Activated T-helper 1 cell treated with anti-CD3 and anti-CD28 coated beads, Interleukin-2, amount 50 U/mL, for 16 hours (primary cell): ENCODE measurements at places on chromosomes 4 and X.

DNA sequence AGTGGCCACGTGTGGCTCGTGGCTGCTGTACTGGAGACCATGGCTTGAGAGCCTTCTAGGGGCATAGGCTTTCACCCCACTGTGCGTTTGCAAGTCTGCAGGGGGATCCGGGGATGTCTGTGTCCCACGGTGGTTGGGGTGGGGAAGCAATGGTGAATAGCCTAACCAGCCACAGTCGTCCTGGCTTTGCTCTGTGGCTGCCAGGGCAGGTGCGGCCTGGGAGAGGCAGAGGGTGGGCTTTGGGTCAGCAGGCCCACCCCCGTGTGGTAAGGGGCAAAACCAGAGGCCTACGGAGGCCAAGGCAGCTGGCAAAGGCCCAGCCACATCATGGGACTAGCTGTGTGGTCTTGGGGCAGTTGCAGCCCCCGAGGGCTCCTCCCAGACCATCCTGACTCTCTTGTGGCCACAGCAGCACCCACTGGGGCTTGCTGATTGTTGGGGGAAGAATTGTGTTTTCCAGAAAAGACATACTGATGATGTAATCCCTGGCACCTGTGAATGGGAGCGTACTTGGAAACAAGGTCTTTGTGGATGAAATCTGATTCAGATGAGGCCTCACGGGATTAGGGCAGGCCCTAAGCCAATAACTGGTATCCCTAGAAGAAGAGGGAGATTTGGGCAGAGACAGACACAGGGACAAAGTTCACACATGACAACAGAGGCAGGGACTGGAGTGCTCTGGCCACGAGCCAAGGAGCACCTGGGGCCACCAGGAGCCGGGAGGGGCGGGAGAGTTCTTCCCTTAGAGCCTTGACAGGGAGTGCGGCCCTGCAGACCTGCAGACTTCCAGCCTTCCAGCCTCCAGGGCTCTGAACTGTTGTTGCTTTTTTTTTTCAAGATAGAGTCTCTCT, 2.9 kb downstream of the CPZ start:
- DNase-seq = no peak

DNA sequence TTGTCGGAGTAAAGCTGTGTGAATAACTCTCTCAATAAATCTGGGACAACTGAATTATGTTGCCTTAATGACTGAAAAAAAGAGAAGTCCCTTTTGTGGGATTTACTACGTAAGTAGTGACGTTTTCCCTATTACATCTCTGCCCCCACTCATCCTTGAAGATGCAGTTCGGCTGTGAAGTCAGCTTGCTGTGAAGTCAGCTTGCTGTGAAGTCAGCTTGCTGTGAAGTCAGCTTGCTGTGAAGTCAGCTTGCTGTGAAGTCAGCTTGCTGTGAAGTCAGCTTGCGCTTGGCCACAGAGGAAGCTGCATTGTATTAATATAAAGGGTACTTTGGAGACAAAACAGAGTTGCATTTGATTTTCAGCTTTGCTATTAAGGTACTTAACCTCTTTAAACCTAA, 8.0 kb upstream of the VAMP7 start:
- DNase-seq = no peak

- no peak for DNase-seq
These were observed 68.4 kb downstream of the MAOB start for GRCh38 chrX:43813898-43814297.

DNA sequence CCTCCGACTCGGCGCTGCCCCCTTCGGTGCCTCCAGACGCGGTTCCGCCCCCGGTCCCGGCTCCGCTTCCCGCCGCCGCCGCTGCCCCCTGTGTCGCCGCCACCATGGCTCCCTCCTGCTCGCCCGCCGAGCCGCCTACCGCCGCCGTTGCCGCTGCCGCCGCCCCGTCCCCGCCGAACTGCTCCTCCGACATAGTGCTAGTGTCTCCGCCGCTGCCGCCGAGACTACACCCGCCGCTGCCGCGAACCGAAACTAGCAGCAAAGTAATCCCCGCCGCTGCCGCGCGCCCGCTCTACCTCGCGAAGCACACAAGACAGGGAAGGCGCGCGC, 340 bp downstream of the HNRNPD start:
- DNase-seq = no peak

DNA sequence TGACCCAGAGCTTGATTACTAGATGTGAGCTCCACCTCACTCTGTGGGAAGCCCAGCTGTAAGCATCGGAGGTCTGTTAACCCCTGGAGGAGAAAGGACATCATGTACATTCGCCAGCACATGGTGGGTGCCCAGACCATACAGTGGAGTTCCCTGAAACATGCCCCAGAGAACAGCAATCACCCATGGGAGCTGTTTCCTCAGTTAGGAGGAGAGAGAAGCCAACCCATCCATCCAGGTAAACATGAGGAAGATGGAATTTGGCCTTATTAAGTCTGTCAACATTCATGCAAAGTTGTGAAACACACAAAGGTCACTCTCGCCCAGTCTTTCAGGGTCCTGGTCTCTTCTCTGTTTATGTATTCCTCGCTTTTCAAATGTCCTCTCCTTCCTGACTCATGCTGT, 354.7 kb downstream of the ANK2 start:
- DNase-seq = no peak

GRCh38 chr4:41446981-41447725, 90.8 kb upstream of the LIMCH1 start:
- no peak for DNase-seq

DNA sequence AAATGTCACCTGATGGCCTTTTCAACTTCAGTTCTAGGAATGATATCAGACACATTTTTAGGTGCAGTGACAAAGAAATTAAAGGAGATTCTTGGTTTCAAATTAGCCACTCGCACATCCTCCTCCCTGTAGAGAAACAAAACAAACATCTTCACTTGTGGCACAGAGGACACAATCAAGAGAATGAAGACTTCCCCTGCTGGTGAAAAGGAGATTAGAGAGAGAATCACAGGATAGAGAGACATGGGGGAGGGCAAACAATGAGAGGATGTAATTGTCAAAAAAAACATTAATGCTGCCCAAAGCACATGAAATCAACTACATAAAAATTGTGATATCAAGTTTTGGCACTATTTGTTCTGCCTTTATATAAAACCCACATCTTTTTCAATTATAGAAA, 34.5 kb downstream of the ACE2 start:
- no peak for DNase-seq

- no peak for DNase-seq
These were observed 129.5 kb upstream of the INPP4B start for GRCh38 chr4:142975618-142976017.

DNA sequence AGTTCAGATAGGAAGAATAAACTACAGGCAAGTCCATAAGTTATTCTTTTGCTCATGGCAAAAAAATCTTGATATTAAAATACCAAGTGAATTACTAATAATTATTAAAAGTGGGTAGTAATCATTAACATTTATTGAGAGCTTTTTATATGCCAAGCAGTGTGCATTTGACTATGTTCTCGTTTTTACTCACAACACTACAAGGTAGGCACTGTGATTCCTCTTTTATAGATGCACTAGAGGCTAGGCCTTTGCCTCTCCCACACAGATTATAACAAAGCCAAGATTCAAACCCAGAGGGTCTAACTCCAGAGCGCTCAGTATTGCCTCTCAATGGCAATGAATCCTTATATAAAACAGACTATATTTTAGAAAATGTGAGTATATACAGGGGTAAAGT, 254.2 kb downstream of the NAF1 start:
- DNase-seq = no peak
